ENCODE measurements at places on chromosomes 2 and 18. TPM values are rescaled to one million over a fixed set of nuclear protein-coding genes. Genes with fewer than 3 reads are reported as not detected.

- DNase-seq, result no peak
These were observed 62.5 kb downstream of the SPHKAP start for GRCh38 chr2:228118940-228119339.

- peak; percentile 13 for DNase-seq
These were observed 42.0 kb upstream of the OTOS start for GRCh38 chr2:240182476-240182875.

DNA sequence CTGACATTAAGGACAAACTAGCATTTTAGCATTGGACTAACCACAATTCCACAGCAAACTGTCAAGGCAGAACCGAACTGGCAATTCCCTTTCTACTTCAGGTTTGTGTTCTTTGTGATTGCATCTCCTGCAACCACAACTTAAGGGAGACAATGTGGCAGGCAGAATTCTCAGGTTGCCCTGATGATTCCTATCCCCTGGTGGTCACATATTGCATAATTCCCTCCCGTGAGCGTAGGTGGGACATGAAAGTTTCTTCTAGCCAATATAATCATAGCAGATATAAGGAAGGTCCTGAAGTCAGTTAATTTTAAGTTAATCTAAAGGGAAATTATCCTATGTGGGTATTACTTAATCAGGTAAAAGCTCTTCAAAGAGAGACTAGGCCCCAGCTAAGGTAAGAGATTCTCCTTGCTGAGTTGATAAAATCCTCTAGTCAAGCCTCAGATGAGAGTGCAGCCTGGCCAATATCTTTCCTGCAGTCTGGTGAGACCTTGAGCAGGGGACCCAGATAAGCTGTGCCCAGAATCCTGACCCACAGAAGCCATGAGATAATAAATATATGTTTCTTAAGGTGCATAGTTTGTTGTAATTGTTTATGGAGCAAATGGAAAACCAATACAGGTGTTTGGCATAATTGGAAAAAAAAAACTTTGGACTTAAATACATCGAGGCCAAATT is 45.9 kb upstream of the TNP1 start:
- DNase-seq, result no peak

- DNase-seq, result no peak
These were observed 236.6 kb downstream of the GLI2 start for GRCh38 chr2:120972286-120972685.

- no peak for DNase-seq
These were observed 24.9 kb downstream of the HTR2B start for GRCh38 chr2:231099918-231100317.

DNA sequence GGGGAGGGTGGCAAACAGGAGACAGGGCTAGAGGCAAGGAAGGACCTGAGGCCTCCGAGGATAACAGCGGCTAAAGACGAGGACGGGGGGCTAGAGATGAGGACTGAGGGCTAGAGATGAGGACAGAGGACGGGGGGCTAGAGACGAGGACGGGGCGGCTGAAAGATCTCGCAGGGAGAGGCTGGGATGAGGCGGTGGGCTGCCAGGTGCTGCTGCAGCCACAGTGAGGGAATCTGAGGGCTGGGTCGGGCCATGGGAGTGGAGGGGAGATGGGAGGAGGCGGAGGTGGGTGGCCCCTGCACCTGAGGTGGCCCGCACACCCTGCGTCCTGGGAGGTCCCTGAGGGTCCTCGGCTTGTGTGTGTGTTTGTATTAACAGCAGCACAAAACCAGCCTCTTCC is 350.2 kb upstream of the SALL3 start:
- DNase-seq, result no peak

GRCh38 chr2:98458667-98459380 is 14.2 kb downstream of the INPP4A start:
- no peak for DNase-seq

- DNase-seq, result no peak
These were observed 46.6 kb upstream of the RMDN2 start for GRCh38 chr2:37878536-37878935.

- no peak for DNase-seq
These were observed 75.1 kb downstream of the PLEKHM3 start for GRCh38 chr2:207950063-207950760.

DNA sequence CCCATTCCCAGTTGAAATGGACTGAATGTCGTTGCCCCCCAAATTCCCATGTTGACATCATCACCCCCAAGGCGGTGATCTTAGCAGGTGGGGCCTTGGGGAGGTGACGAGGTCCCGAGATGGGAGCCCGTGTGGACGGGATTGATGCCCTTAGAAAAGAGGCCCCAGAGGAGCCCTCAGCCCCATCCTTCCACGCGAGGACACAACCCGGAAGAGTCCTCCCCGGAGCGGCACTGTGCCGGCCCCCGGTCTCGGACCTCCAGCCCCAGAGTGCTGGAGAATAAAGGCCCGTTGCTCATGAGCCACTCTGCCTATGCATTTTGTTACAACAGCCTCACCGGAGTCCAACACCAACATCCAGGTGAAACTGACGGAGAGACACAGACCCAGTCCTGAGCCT is 30.4 kb upstream of the SALL3 start:
- DNase-seq, result no peak

DNA sequence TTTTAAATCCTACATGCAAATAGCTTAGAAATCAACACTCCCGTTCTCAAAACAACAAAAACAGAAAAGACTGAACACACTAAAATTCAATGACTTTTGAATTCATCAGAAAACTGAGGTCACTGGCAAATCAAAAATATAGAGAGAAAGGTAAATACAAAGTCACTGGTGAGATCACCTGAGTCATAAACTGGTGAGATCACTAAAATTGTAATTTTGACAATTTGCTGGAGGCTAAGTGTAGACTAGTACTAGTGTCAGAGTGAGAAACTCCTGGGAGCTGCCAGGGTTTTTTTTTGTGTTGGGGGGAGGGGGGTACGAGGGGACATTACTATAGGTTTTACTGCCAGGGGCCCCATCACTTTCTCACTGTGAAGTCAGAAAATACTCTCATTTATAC is 1876.0 kb upstream of the CELF4 start:
- no peak for DNase-seq

- no peak for DNase-seq
These were observed 55.0 kb downstream of the KLF7 start for GRCh38 chr2:207110715-207111114.

- DNase-seq, result no peak
These were observed 235.2 kb downstream of the ZNF385B start for GRCh38 chr2:179626261-179626660.

DNA sequence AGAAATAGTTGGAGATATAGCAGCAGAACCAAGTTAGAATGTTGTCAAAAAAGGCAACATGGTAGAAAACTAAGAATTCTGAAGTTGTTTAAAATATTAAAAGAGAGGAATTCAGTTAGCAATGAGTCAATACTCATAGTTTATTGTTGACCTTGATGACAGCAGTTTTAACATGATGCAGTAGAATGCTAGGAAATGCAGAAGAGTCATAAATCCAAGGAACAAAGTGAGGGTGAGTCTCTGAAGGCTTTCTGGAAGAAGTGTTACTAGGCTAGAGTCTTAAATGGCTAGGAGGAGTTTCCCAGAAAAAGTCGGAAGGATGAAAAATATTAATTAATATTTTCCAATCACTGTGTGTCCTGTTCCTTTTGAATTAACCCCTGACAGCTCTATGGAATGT is 807.3 kb downstream of the TSN start:
- no peak for DNase-seq

DNA sequence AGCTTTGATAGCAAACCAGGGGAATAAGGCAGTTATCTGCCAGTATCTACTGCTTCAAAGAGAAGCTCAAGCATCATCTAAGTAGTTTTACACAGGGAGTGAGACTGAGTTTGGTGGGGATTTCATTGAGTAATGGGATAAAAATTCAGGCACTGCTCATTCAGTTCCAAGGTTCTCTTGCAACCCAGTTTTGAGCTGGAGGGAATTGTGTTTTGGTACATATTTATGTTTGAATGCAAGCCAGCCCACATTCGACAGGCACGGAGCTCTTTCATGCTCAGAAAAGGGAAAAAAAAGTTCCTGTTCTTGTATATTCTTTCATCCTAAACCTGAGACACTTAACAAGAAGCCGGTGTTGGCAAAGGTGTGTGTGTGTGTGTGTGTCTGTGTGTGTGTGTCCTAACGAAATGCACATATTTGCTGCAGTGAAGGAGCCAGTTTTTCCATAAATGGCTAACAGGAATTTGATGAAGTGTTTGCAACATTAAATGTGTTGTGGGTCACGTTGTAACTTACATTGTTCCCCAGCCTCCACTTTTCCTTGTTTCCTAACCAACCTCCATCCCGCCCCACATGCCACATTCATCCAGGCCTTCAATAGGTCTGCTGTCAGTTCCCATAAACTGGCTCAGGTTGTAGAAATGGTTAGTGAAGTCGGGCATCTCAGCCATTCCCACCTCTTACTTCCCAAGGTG is 311.1 kb downstream of the TXNL1 start:
- DNase-seq, result no peak

DNA sequence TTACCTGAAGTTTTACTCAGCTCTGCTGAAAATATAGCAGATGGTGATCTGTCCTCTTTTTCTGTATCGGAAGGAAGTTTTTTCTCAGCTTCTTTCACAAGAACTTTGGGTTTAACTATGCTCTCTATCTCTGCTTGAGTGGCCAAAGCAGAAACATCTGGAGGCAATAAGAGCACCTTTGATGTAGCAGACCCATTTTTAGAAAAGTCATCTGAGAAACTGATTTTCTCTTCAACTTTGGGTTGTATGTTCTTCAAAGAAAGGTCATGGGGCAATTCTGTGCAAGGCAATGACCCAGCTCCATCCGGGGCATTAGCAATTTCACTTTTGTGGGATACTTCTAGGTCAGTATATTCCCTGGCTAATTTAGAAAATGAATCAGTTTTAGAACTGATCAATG is 25.2 kb downstream of the RTN4 start:
- no peak for DNase-seq

GRCh38 chr2:79564065-79564464 is 51.2 kb downstream of the CTNNA2 start:
- DNase-seq, result no peak

DNA sequence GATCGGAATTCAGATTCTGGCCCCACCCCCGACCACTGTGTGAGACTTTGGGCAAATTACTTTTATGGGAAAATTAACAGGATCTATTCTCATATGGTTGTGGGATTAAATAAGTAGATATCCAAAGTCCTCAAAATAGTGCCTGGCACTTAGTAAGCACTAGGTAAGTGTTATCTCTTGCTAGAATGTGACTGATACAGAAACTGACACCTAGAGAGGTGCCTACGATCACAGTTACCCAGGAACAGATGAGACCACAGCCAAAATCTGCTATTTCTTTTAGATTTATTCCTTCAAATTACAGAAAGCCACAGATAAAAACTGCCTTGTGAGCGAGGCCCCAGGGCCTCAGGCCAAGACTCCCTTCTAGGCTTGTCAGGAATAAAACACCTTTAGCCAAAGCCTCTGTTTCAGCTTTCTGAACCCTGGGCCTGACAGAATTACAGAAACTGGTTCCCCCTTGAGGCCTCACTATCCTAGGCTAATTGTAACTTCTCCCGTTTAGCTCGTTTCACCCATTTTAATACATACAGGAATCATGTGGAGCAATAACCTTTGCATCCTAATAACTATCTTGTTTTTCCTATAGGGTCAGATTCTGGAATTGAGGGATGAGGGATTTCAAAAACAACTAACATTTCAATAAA is 22.3 kb upstream of the CHMP1B start:
- no peak for DNase-seq

DNA sequence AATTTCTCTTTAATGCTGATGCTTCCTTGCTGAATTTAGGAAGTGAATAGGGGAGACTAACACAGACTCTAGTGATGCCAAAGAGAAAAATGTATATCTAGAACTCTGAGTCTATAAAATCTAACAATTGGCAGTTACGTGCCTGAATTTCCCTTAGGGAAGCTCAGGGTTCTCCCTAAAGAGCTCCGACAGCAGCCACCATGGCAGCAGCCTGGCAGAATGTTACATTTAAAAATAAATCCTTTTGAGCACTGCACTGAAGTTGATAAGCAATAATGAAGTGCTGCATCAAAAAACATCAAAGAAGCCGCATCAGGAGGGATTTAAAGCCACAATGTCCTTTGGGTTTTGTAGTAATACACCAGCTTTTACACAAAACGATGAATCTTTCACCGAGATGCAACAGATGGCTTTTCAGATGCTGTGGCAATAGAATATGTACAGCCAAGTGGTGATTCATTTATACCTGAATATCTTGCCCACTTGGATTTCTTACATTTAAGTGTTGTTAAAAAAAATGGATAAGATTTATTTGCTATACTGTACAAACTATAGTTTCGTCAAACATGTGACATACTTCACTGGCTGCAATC is 291.2 kb upstream of the SESTD1 start:
- DNase-seq, result no peak

The PDE1A gene
- total RNA-seq, result 2.3 TPM

The POTEJ gene
- total RNA-seq, result not detected

The TCF23 gene
- total RNA-seq, result not detected

The MAPK4 gene
- total RNA-seq, result 4.8 TPM

The CYBRD1 gene
- 122 TPM for total RNA-seq

The KCNK3 gene
- 0.83 TPM for total RNA-seq

The RAB17 gene
- 4.9 TPM for total RNA-seq

The IMPACT gene
- total RNA-seq, result 15.0 TPM

The CPLX4 gene
- total RNA-seq, result not detected

The HNMT gene
- 16.7 TPM for total RNA-seq

The COLEC11 gene
- 0.39 TPM for total RNA-seq

The IRS1 gene
- total RNA-seq, result 26.8 TPM

Measured in suprapubic skin (tissue), 4 donors.